ENCODE measurements at places on chromosomes 5 and 9.

DNA sequence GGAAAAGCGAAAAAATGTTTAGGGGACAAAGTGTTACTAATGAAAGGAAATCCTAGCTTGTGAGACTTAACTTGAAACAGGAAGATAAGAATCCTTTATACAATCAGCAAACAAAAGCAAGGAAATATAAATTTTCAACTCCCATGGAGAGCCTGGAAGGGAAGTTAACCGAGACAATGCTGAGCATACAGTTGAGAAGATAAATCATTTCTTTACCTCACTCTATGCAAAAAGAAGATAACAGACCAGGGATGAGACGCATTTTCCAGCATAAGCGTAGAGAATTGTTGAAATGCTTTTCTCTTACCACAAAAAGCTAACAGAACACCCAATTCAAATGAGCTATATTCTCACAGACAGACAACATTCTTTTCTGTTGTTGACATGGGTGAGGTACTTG, 309.6 kb downstream of the CWC27 start:
- no peak for DNase-seq

DNA sequence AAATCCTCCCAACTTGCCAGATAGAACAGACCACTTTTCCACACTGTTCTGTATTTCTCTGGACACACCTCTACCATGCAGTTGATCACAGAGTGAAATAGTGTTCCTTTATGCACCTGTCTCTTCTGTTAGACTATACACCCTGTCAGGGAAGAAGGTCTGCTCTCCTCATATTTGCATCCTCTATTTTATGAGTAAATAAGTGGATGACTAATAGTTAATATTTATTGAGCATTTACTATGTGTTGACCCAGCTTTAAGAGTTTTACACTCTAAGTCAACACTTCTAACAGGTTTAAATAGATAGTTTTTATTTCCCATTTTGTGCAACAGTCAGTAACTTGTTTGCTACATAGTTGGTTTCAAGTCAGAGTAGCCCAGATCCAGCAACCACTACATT, 452.8 kb upstream of the MPDZ start:
- no peak for DNase-seq

DNA sequence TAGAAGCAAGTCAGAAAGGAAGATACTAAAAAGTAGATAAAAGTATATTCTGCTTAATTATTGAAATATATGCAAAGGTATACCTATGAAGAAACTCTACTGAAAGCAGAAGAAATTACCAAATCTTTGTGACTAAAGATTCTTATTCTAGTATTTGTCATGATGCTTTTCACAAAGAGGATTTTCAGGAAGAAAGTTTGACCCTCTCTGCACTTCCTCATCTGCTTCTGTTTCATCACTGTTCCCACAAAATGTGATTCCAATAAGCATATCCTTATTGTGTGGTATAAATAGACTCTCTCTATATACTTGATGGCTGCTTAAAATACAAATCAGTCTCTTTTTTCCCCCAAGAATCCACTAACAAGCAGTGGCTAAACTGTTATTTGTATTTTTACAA, 2139.6 kb upstream of the ACO1 start:
- no peak for DNase-seq

GRCh38 chr5:1799602-1800471, at the start of gene MRPL36:
Gene MRPL36, minus strand, starts transcription at chr5:1799837. Its CDS starts 902 bp downstream, at chr5:1798935.
- peak; percentile 67 for DNase-seq

DNA sequence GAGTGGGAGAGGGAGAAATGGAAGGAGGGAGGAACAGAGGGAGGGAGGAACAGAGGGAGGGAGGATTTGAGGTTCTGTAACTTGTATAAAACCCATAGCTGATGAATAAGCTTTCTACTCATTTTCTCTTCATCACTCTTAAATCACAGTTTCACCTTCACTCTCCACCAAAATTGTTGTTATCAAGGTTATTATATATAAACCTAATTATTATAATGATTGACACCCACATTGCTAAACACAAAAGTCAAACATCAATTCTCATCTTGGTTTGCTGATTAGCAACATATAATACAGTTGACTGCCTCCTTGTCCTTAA, 229.0 kb upstream of the PAPPA start:
- DNase-seq = no peak

DNA sequence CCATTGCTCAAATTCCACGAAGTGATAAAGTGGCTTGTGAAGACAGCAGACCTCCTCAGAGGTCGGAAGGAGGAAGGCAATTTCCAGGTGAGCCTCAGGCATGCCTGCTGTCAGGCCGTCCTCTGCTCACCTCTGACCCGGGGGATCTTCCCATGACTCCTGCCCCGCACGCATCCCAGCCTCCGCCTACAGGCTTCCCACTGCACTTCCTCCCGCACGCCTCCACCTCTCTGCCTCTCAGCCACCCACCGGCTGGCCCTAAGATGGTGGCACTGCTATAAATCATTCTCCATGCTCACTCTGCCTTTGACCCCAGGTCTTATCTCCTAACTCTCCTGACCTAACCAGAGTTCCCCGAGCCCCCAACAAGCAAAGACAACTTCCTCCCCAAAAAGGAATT, 49.4 kb upstream of the DNAH5 start:
- DNase-seq = no peak

DNA sequence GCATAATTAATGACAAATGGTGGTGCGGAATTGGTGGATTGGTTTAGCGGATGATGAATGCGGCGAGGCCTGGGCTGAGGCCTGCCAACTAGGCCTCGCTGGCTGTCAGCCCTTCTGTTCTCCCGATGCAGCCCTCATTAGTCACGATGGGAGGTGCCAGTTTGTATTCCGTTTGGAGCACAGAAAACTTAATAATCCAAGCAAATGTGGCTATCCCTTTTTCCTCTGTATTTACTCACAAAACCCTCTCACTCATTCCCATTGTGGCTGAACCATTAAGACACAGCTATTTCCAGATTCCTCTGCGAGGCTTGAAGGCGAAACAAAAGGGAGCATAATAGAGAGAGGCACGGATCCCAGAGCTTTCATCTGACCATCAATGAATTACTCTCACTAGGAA, 114.3 kb downstream of the MVB12B start:
- peak; percentile 58 for DNase-seq

- no peak for DNase-seq
These were observed 35.2 kb downstream of the KCNT1 start for GRCh38 chr9:135736979-135737839.

DNA sequence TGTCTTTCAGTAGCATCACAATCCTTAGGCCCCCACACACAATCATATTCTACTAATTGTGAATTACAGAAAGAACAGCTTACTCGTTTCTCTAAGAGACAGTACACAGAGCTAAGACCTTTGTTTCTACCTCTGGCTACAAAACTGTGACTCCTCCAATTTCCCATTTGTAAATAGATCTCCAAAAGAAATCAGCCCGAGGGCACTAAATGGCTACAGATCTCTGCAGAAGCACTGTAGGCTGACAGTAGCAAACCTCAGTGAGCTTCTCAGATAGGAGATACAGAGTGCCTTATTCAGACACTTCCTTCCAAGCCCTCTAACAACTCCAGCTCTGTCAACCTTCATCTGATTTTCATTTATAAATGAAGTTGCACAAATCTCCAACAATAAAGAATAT, 51.0 kb downstream of the EFNA5 start:
- DNase-seq = no peak

GRCh38 chr9:95023217-95024003, 294.1 kb downstream of the FANCC start:
- no peak for DNase-seq

DNA sequence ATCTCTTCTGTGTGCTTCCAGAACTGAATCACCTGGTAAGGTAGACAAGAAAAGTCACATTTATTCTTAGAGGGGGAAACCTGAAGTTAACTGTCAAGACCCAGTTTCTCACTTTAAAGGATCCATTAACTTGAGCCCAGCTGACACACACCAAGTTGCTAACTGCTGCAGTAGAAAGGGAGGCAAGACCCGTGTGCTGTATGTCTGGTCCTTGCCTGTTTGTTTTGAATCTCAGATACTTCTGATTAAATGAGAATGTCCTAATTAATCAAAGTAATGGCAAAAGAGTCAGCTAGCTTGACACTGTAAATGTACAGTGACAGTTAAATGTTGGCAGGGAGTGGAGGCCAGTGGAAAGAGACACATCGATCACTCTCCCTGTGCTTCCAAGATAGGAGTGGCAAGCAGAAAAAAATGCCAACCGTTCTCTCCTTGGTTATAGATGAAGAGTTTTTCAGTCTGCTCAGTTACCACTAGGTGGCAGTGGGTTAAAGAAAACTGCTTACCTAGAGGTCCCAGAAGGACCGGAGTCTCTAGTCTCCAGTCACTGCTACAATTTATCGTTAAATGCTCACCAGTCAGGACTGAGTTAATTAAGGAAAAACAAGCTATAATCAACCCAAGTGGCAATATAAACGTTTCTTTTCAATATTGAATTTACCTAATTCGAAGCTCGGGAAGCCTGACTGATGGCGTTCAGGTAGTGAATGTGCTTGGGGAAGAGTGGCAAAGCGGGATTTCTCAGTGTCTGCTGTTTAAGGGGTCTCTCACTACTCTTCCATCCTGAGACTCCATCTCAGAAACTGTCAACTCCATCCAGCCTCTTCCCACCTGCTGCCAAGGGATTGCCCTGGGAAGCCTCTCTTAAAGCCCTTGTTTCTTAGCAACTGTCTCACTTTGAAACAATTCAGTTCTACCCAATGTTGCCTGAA, 18.4 kb downstream of the LSM11 start:
- peak; percentile 6 for DNase-seq

DNA sequence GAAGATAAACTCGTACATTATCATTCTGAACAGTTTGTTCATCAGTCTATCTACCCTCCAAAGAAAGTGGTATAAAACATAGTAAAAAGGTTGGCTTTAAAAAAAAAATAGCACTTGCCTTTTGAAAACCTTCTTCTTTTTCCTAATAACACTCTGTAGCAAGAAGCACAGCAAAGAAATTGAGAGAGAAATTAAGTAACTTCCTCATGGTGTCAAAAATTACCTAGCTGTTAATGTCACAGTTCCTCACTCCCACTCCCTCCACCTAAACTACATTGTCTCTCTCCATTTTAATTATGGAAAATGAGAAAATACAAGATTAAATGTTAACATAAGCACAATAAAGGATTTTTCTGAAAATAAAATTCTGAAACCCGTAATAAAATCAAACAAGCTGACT, 72.2 kb downstream of the CERT1 start:
- no peak for DNase-seq

DNA sequence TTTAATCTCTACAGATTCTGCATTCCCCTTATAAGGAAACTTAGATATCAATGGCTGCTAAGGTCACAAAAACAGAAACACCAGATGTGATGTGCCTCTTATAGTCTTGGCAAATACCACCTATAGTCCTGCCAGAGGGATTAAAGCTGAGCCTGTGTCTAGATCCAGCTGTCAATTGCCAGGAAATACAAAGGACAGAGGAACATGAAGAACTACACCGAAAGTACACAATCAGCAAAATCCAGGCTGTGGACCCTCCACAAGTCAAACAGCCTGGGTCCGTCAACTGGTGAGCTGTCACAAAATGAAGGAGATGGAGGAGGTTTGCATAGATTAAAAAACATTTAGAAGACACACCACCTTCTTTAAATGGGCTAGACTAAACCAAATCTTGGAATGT, 85.4 kb downstream of the KLF4 start:
- DNase-seq = no peak

GRCh38 chr9:133715866-133716563, 22.1 kb downstream of the SARDH start:
- no peak for DNase-seq

- no peak for DNase-seq
These were observed 32.7 kb upstream of the DMRTA1 start for GRCh38 chr9:22413884-22414283.

GRCh38 chr5:176955895-176956294, 50.7 kb downstream of the UIMC1 start:
- DNase-seq = no peak

GRCh38 chr5:75985077-75985476, 98.1 kb upstream of the SV2C start:
- DNase-seq = no peak

- no peak for DNase-seq
These were observed 58.1 kb upstream of the KLF9 start for GRCh38 chr9:70472268-70473249.

DNA sequence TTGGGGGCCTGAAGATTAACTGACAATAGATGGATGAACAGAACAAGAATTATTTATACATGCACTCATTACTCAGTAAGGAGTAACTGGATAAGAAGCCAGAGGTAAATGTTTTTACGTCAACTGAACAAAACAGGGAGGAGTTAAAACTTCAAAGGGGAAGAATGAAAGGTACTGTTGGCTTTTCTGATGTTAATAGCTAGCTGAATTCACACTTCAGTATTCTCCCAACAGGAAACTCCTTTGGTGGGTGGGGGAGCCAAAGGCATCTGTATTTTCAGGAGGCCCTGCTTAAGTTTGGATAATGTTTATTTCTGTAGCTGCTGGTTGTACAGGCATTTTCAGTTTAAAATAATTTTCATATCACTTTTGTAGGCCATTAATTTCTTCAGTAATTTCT, 23.2 kb upstream of the RFK start:
- DNase-seq = no peak

- no peak for DNase-seq
These were observed 22.3 kb downstream of the ATPSCKMT start for GRCh38 chr5:10227379-10227778.

GRCh38 chr5:127649018-127649439, at the start of gene CTXN3:
Gene CTXN3, plus strand, starts transcription at chr5:127649082. Its CDS starts 8,440 bp downstream, at chr5:127657522.
- DNase-seq = no peak

DNA sequence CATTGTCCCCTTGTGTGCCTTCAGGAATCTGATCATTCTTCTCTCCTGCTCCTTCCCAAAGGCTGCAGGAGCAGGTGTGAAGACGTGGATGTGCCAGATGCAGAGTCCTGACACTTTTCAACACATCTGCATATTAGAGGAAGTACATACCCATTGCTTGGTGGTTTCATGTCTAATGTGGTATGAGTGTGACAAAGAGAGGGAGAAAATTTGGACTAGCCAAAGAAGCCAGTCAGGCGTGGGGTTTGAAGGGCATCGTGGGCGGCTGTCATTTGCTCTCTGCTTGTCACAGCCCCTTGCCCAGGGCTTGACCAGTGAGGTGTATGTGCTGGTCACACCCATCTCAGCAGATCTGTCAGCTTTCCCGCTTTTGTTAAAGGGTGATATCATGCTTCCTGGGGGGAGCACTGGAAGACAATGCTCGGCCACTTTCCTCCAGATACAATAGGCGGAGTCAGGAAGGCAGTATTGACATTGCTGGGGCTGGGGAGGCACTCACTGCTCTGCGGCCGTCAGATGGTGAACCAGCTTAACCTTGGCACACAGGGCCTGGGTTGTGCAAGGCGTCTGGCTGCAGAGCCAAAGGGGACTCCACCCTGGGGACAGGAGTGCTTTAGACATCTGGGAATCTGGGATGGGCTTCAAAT, 8.6 kb downstream of the TEK start:
- DNase-seq = no peak
